ENCODE measurements at places on chromosomes 12 and 14.

DNA sequence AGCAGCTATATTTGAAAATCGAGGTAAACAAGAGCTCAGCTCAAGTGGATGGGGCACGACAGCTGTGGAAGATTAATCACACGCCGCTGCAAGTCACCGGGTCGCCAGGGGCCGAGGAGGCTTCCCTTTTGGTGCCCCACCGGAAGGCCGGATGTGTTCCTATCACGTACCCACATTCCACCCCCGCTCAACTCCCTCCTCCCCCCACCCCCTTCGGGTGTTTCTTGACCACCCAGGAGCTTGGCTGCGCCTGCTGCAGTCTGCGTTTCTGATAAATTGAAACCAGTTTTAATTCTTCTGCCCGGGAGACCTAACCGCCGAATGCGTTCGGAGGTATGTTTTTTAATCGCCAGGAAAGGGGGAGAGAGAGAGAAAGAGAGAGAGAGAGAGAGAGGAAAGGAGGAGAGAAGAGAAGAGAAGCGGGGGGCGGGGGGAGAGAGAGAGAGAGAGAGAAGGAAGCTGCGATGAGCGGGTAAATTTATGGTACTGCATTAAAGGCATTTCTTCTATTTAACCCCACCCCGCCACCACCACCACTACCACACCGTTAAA is 1.8 kb downstream of the SLC8A3 start:
- no peak for DNase-seq

DNA sequence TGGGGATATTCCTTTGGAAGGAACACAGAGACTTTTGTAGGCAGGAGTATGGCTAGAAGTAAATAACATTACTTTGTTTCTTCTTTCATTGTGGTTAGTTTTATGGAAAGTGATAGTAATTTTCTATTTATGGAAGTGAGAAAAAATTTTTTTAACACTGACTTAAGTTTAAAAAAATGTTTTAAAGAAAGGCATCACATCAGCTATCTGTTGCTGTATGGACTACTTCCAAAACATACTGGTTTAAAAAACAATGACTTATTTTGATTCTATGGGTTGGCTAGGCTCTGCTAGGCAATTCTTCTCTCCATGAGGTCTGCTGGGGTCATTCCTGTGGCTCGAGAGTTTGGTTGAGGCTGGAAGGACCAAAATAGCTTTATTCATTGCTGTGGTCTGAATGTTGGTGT is 31.7 kb upstream of the SLC38A2 start:
- DNase-seq, result peak; percentile 72

DNA sequence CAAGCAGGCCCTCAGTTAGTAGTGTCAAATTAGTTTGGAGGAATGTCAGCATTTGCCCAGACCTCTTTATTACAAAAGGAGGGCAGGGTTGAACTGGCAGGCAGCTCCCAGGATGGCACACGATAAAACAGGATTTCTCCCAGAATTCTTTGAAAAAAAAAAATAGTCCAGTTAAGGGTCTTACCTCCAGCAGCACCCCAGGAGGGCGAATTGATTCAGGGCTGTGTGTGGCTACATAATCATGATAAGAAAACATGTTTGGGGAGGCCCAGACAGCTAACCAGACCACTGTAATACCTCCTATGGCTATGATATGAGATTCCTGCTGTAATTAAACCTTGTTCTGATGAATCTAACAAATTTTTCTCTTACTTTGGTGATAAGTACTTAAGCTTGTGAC is 38.8 kb upstream of the NT5DC3 start:
- no peak for DNase-seq

GRCh38 chr14:68809524-68809923 is 16.7 kb upstream of the ZFP36L1 start:
- DNase-seq, result no peak

DNA sequence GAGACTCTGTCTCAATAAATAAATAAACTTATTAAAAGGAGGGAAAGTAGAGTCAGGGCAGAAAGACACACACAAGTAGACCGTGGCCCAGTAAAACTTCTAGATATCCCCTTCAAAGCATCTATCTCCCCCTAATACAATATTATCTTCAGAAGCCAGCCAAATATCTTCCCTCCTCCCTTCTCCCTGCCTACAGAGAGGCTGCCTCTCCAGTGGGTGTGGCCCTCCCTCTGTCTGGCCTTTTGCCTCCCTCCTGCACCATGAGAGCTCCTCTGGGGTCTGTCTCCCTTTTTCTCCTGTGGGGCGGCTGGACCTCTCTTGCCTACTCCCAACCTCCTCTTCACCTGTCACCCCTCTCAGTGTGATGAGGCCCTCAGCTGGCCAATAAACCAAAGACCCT is 139.2 kb downstream of the EGLN3 start:
- no peak for DNase-seq

DNA sequence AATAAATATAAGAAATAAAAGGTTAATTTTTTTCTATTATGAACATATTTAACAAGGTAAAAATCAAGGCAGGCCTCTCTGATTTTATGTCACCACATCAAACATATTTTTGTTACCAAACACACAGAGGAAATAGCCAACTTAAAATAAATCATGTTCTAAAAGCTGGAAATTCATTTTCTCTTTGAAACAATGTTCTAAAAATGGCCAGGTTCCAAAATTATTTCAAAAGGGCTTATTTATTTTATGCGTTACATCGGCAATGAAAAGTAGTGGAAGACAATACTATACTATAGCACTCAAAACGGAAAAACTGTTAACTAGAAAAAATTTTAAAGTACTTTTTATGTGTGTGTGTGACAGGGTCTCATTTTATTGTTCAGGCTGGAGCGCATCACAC is 24.0 kb upstream of the RASSF8 start:
- DNase-seq, result no peak

GRCh38 chr14:104758981-104759969 is 6.3 kb downstream of the SIVA1 start:
- DNase-seq, result no peak

GRCh38 chr14:95707327-95707726 is 6.6 kb downstream of the TCL1A start:
- no peak for DNase-seq

DNA sequence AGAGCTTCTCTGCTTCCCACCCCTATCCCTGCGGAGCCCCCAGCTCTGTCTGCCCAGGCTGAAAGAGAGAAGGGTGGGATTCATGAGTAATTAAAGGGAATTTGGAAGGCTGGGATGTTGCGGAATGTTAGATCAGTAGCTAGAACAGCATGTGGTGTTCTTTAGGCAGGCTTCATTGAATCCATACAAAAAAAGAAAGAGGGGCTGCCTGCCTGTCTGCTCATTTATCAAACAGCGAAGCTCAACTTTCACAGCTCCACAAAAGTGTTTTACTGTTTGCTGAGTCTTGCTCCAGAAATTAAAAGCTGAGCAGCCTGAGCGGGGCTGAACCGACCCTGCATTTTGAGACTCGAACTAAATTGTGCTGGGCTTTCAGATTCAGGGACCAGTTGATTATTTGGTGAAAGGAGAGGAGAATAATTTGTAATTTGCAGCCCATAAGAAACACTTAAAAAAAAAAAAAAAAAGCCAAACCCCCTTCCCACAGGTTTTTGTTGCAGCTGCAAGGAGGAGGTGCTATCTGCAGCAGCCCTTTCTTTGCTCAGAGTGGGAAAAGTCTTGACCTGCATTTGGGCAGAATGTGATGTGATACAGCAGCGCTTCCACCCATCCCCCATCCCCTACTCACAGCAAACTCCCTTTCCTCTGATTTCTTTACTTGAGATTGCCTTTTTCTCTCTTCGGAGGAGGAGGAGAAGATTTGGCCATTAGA is 89.7 kb downstream of the RFX4 start:
- DNase-seq, result no peak

- DNase-seq, result no peak
These were observed 700 bp downstream of the KCNJ8 start for GRCh38 chr12:21773806-21774205.

DNA sequence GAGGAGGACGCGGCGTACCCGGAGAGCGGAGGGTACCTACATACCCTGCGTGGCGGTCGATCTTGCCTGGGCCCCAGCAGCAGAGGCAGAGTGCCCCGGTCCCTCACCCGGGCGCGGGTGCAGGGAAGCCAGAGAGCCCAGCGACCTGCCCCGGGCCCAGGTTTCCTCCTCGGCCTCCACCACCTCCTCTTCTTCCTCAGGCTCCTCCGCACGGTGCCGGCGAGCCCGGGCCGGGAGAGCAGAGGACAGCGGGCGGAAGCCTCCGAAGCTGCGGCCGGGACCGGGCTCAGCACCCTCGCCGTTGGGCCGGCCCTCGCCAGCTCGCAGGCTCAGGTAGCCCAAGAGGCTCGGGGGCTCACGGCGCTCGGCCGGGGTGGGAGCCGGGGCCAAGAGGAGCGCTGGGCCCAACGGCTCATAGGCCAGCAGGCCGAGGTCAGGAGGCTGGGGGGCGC is 6.6 kb downstream of the ZNF219 start:
- no peak for DNase-seq

- DNase-seq, result peak; percentile 36
These were observed 95.4 kb upstream of the SFSWAP start for GRCh38 chr12:131615326-131616042.

GRCh38 chr14:37678916-37679315 is 83.5 kb downstream of the TTC6 start:
- no peak for DNase-seq

DNA sequence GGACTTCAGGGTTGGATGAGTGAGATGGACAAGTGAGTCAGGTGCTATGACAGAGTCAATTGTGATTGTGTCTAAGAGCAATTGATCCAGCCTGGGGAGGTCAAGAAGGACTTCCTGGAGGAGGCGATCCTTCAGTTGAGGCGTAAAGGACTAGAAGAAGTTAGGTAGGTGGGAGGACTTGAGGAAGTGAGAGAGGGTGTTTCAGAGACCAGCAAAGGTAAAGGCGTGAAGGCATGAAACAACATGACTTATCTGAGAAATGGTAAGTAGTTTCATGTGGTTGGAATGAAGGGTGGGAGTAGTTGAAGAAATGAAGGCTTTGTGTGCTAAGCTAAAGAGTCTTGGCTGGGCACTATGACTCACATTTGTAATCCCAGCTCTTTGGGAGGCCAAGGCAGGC is 48.9 kb upstream of the PPP1CC start:
- DNase-seq, result no peak

DNA sequence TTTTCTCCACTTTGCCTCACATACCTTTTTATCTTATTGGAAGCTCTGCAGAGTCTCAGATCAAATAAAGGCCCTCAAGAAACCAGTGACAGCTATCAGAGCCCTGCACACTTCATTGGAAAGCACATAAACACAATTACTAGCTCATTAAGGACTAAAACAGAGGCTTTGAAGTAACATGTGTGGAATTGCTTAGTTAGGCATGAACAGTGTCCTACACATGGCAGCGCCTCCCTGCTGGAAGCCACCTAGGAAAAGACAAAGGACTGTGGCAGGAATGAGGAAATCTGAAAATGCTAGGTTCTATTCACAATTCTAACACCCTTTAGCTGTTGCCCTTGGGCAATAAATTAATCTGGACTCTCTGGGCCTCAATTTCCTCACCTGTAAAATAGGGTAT is 89.4 kb downstream of the SUDS3 start:
- no peak for DNase-seq

GRCh38 chr12:92393504-92393903 is 247.9 kb upstream of the BTG1 start:
- no peak for DNase-seq

GRCh38 chr14:22897357-22897756 is 14.3 kb downstream of the REM2 start:
- no peak for DNase-seq

- no peak for DNase-seq
These were observed 125.7 kb downstream of the TSPAN9 start for GRCh38 chr12:3202734-3203446.

DNA sequence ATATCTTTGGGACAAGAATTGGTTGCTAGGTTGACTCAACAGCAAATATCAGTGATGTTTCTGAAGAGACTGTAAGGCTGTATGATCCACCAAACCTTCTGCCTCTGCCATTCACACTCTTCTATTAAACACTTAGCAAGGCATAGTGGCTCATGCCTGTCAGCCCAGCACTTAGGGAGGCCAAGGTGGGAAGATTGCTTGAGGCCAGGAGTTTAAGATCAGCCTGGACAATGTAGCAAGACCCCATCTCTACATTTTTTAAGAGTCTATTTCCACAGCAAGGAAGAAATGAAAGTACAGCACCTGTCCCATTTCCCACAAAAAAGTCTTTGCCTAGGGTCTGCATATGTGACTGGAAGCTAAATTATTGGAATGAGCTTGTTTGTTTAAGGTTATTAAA is 7.8 kb downstream of the ARG2 start:
- no peak for DNase-seq

DNA sequence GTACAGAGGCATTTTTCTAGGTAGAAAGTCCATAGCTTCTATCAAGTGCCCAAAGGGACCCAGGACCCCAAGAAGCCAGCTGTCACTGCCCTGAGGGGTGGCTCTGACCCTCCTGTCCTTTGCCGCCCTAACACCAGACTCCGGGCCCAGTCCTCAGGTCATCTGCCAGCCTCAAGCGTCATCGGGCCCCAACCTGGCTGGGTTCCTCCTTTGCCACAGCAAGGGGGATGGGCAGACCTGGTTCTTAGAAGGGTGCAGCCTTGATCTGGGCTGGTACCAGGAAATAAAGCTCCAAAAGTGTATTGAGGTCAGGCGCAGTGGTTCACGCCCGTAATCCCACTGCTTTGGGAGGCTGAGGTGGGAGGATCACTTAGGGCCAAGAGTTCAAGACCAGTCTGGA is 27.1 kb upstream of the FAM222A start:
- no peak for DNase-seq

DNA sequence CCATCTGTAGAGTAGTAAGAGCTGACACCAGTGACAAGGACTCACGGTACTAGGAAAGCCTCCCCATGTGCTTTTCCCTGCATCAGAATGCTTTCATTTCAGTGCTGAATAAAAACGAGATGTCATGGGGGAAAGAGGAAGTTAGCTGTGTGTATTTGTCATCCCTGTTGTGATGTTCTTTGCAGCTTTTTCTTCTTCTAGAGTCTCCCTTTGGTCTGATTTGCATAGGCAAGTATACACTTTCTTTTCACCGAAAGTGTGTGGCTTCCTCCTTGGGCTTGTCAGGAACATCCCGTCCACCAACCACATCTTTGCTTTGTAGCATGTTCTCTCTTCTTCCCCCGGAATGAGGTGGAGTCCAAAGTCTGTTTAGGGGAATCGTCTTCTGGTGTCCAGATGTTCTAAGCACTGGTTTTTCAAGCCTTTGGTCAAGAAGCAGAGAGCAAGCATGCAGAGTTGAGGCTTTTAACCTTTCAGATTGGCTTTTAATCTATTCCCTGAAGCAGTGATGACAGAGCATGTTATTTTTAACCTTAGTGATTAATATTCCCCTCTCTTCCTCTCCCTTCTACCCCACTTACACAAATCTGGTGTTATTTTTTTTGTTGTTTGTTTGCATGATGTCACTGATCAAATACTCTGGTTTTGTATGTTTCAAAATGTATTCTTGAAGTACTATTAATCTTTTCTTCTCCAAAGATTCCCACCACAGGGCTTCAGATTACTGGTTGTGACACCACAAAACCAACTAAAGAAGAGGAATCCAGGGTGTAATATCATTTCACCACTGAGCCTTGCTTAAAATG is 163.4 kb downstream of the SAMD4A start:
- peak; percentile 91 for DNase-seq
